Globus pallidus (tissue), 1 donor: ENCODE measurements at places on chromosomes 2 and 18.

GRCh38 chr2:3170792-3171455 lies 206.7 kb downstream of the EIPR1 start:
- no peak for DNase-seq

GRCh38 chr2:201250741-201251140 lies 9.6 kb upstream of the CASP8 start:
- no peak for DNase-seq

GRCh38 chr2:204749319-204749718 lies 204.0 kb downstream of the PARD3B start:
- DNase-seq, result no peak

- no peak for DNase-seq
These were observed 3.2 kb downstream of the FARSB start for GRCh38 chr2:222652491-222653255.

- no peak for DNase-seq
These were observed 165.0 kb upstream of the CCDC68 start for GRCh38 chr18:55124078-55124763.

DNA sequence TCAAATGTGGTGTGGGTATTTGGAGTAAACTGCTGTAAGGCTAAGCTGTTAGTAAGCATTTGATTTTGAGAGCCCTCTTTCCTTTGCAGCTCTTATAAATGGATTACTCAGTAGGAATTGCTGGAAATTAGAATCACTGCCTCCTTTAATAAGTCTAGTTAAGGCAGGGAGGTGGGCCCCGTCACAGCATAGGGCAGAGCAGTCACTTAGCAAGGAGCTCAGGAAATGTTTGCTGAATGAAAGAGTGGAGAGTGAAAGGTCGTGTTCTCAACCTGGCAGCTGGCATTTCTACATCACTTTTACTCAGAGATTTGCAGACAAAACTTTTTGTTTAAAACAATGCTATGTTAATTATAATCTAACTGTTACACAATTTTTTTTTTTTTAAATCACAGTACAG lies 25.5 kb downstream of the ITGA6 start:
- DNase-seq, result no peak

DNA sequence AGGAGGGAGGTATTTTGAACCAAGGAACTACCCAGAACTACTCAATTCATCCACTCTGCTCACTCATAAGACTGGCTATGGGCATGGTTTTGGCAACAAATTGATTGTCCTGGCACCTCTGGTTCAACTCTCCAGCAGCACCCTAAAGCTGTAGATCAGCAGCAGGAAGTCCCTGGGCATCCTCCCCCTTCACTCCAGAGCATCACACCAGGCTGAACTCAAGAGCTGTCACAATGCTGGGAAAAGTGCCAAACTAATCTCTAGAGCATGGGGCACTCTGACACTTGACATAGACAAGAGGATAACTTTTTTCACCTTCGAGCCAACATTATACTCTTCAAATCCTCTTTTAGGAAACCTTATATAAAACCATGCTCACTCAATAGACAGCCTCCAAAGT lies 154.1 kb upstream of the RBBP8 start:
- DNase-seq, result no peak

DNA sequence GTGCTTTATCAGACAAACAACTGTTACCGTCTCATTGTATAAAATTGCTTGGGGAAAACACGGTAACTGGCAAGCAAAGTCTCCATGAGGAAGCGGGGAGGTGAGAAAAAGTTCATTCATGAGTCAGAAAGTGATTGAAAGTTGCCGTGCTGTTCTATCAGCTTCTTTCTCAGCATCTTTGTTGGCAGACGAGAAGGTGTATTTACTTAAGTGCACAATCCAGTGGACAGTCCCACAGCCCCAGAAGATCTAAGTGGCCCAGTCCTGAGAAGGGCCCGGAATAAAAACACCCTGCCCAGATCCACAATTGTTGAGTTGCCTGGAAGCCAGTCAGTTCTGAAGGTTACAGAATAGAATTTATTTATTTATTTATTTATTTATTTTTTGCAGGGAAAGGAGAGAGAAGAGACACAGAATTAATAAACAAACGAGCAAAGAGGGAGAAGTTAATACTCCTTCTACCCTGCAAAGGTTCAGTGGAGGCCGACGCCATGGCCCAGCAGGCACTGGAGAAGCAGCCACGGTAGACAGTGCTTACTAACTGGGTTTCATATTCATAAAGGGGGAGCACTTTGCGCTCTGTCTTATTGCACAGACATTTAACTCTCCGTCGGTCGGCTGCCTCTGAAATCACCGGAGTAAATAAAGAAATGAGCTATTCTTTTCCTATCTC lies 676.0 kb upstream of the SALL3 start:
- no peak for DNase-seq
